ENCODE measurements at places on chromosomes 6 and 20. TPM values are rescaled to one million over a fixed set of nuclear protein-coding genes. Genes with fewer than 3 reads are reported as not detected.

Gene LHFPL5
- not detected for total RNA-seq

Gene RAET1L
- total RNA-seq, result not detected

Gene TEAD3
- 0.16 TPM for total RNA-seq

Gene RING1
- total RNA-seq, result 32.6 TPM

Gene NFATC2
- 39.9 TPM for total RNA-seq

Measured in activated CD8-positive, alpha-beta memory T cell treated with anti-CD3 and anti-CD28 coated beads, Interleukin-2, amount 10 ng/mL, durations not matched to agents 7 days and 5 days (primary cell).